ENCODE measurements at places on chromosomes 6 and 20.

DNA sequence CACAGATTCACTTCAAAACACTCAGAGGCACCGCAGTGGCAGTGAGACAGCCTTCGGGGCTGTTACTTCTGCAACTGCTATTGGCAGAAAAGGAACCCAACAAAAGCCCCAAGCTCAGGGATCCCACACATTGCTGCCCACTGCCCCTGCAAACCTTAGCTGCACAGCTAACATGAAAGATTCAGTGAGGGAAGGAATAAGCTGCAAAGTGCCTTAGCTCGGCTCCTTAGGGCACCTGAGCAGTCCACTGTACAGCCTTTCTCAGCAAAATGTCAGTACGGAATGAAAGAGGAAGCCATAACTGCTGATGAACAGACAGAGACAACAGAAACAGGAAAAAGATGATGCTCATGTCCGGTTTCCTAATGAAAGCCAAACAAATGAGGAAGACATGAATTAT lies 179.7 kb upstream of the SHLD1 start:
- DNase-seq: no peak

- DNase-seq: no peak
Measured at GRCh38 chr20:373171-373890, 7.2 kb upstream of the TRIB3 start.

- DNase-seq: no peak
Measured at GRCh38 chr6:138600726-138601125, 101.4 kb upstream of the NHSL1 start.

DNA sequence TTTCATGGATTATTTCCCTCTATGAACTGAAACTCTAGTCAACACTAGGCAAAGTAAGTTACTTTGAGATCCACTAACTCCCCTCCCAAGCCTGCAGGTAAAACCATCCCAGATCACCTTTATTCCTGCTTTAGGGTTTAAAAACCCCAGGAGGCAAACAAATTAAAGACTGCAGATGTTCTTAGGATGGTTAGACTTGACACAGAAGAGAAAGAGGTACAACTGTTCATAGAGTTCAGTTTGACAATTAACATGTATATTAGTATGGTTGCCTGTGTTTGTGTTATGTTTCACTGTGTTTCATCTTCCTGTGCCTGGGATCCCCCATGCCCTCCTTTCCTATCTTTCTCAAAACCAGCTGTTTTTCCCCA lies 53.5 kb downstream of the RREB1 start:
- DNase-seq: no peak

DNA sequence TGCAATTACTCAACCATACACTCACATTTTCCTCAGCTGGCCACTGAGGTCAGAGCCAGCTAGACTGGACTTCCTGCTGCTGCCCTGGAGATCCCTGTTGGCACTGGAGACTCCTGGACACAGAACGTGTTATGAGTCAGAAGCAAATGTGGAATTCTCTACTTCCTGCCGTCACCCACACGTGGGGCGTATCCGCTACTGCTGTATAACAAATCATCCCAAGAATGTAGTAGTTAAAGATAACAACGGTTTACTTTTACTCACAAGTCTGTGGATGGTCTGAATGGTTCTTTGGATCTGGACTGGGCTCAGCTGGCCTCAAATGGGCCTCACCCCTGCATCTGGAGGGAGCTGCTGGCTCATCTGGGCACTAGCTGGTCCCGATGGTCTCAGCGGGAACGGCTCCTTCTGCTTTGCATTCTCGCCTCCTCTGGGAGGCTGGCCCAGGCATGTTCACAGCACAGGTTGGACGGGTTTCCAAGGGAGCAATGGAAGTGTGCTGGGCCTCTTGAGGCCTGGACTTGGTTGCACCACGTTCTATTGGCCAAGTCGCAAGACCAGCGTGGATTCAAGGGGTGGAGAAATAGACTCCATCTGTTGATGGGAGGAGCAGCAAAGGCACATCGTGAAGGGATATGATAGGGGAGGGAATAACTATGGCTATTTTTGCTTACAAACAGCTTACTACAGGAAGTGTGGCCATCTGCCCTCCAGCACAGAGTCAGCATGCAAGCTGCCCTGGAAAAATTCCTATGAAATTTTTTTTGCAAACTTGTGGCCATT lies 118.5 kb downstream of the SNX5 start:
- DNase-seq: no peak

- DNase-seq: no peak
Measured at GRCh38 chr6:148816117-148816516, 69.3 kb downstream of the UST start.

- no peak for DNase-seq
Measured at GRCh38 chr6:129183681-129184301, 300.9 kb downstream of the LAMA2 start.

- DNase-seq: no peak
Measured at GRCh38 chr20:33359399-33360261, 41.7 kb downstream of the CDK5RAP1 start.

GRCh38 chr6:3750317-3751076 lies 1.0 kb downstream of the PXDC1 start:
- peak; percentile 38 for DNase-seq

DNA sequence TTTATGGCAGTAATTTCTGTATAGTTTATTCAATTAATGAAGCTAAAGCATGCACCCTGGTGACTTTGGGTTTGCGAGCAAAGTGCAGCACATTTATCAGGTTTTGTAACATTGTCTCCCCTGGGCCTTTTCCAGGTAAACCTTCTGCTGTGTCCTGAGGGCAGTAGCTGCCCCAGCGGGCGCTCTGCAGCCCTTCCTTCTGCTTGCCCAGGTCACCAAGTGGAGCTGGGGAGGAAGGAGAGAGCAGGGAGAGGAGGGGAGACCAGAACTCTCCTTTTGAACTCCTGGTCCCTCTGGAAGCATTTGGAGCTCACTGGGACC lies 145.6 kb downstream of the DLL1 start:
- no peak for DNase-seq

- DNase-seq: no peak
Measured at GRCh38 chr6:155066361-155066760, 71.2 kb downstream of the TIAM2 start.

- DNase-seq: no peak
Measured at GRCh38 chr6:16648003-16648402, 113.3 kb downstream of the ATXN1 start.

GRCh38 chr6:158158123-158158522 lies 9.9 kb downstream of the SERAC1 start:
- no peak for DNase-seq

- peak; percentile 47 for DNase-seq
Measured at GRCh38 chr6:27684264-27685211, 211.6 kb upstream of the ZNF184 start.

GRCh38 chr20:49029203-49029602 lies 16.9 kb upstream of the CSE1L start:
- DNase-seq: no peak

GRCh38 chr20:23097636-23098580 lies 11.8 kb upstream of the CD93 start:
- no peak for DNase-seq

DNA sequence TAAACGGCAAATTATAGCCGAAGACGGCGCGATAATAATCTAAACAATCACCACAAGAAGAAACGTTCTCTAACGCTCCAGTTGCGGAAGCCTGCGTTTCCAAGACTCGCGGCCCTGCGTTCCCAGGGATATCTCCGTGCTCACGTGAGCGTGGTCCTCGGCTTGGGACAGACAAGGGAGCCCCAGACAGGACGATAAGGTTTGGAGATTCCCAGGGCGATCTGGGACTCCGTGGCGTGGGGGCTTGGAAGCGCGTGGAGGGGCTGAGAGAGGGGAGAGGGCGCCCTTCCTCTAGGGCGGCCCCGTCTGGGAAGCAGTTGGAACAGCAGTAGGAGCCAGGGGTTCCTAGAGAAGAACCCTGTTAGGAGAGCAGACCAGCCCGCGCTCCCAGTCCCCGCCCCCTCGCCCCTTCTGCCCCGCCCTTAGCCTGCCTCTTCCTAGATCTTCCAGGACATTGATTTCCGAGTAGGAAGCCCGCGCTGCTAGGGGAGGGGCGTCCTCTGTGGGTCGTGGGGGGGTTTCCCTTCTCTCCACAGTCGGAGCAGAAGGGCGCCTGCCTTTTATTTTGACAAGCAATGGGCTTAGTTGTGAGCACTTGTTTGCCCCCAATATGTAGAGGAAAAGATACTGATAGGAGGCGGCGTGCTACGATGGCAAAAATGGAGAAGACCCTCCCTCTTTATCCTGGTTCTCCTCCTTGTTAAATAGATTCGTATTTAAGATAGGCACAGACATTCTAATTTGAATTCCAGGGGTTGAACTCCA lies 10.6 kb downstream of the NRN1 start:
- no peak for DNase-seq

DNA sequence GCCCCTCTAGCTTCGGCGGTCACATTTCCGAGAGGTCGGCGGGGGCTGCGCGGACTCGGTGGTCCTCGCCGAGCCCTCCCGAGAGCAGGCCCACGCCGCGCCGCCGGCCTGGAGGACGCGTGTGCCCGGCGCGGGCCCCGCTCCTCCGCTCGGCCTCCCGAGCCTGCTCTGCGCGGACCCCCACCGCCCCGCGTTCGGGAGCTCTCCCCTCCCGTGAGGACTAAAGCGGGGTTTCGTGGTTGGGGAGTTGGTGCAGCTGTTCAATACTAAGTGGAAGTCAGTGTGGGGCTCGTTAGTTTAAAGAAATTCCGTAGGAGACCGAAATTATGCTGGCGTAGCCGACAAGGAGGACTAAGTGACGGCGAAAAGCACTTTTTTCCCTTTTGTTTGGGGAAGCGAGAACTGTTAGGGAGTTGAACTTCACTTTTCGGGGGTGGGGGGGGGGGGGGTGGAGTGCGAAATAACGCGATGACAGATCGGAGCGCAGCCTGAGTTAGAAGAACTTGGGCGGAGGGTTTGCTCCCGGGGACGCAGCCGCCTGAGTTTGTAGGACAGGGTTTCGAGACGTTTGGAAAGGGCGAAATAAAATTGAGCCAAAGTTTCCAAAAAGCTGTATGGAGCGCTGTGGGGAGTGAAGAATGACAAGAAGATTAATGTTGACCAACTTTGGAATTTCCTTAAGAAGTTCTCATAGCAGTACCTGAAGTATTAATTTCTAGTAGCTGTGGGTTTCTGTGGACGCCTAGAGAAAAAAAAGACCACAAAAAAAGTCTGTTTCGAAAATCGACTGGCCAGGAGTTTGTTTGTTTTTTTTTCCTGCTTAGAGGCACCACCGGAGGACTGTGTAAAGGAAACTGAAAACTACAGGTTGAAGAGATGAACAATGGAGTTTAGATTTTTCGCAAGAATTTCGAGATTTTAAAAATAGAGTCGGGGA lies 1.4 kb downstream of the QKI start:
- DNase-seq: peak; percentile 49

All from activated CD4-positive, CD25-positive, alpha-beta regulatory T cell treated with anti-CD3 and anti-CD28 coated beads, Interleukin-2, amount 50 U/mL, for 72 hours (primary cell).